ENCODE measurements at places on chromosomes 16 and 17. TPM values are rescaled to one million over a fixed set of nuclear protein-coding genes. Genes with fewer than 3 reads are reported as not detected.

- no peak for DNase-seq
- H3K4me1 ChIP-seq = peaks cover 89% of the 10 kb centered on the region
- peaks cover 63% of the 10 kb centered on the region for H3K36me3 ChIP-seq
- H3K4me3 ChIP-seq = no peak overlapping the region
Measured at GRCh38 chr17:63402431-63403212, 43.5 kb downstream of the CYB561 start.

DNA sequence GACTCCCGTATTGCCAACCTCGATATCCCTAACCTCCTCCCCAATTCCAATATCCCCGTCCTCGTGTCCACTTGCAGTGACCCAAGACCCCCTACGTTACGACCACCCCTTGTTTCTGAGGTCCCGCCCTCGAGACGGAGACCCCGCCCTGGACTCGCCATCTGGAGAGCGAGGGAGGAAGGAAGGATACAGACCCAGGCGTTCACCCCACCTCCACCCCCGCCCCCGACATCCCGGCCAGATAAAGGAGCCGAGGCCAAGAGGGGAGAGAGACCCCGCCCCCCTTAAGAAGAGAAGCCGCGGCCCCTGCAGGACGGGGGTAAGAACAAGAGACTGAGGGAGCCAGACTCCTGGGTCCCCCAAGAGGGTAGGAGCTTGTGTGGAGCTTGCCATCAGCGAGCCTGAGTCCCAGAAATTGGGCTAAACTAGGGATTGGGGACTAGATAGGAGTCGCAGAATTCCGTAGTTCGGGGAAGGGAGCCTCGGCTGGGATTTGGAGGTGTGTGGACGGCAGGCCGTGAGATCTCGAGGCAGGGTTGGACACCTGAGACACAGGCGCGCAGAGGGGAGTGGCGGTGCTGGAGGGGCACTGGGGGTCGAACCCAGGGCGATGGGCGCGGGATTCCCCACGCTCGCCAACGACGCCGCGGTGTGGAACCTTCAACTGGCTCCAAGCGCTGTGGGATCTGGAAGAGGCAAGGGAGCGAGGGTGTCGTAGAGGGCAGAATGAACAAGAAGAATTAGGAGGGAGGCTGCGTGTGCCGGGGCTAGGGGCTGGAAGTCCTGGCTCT lies at the start of gene BCL6B:
Gene BCL6B, plus strand, starts transcription at position 270 of the 791 bp plus-strand sequence. CDS start 622 bp downstream, outside the sequence.
- peak within 1 kb of the TSS; percentile 53 for H3K4me3 ChIP-seq
- H3K27me3 ChIP-seq = peaks cover 7% of the 10 kb centered on the region
- H3K4me1 ChIP-seq = peaks cover 12% of the 10 kb centered on the region
- H3K36me3 ChIP-seq = no peaks in the 10 kb centered on the region
- no peak for DNase-seq

- no peak overlapping the region for H3K27ac ChIP-seq
- no peak overlapping the region for H3K4me3 ChIP-seq
- H3K4me1 ChIP-seq = peaks cover 11% of the 10 kb centered on the region
- no peak for DNase-seq
- peaks cover 50% of the 10 kb centered on the region for H3K27me3 ChIP-seq
Measured at GRCh38 chr16:86121374-86122010, 222.5 kb downstream of the IRF8 start.

DNA sequence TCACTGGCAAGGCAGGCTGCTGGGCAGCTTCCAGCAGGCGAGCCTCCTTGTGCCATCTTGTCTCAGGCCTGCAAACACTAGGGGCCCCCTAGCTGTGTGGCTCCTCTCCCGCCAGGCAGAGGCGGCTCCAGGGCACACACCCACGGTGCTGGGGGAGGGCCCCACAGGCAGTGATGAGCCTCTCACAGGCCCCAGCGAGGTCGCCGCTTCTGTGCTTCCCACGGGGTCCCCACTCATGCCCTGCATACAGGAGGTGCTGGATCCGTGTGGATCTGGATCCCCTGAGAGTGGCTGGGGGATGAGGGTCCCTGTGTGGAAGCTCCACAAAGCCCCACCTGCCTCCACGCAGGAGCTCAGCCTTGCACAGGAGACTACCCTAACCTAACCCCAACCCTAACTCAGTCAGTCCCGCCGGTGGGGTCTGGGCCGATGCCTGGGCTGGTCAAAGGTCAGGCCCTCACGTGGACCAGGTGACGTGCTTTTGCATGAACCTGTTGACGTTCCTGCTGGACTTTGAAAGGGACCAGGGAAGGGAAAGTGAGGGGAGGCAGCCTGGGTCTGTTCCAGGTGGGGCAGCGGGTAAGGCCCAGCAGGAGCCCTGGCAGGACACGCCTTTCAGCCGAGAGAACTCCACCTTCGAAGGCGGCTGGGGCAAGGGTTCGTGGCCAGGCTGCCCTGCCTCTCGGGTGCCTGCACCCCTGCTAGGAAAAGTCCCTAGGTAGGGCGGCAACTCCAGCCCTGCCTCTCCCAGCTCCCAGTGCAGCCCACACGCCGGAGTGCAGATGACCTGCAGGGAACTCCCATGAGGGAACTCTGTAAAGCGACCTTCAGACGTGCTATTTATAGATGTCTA lies 5.2 kb downstream of the SECTM1 start:
- H3K4me3 ChIP-seq = no peak overlapping the region
- peaks cover 8% of the 10 kb centered on the region for H3K27me3 ChIP-seq

- no peak for DNase-seq
- H3K4me1 ChIP-seq = peaks cover 10% of the 10 kb centered on the region
- no peak within 1 kb of the TSS for H3K4me3 ChIP-seq
- H3K36me3 ChIP-seq = no peaks in the 10 kb centered on the region
- peaks cover 25% of the 10 kb centered on the region for H3K27me3 ChIP-seq
Measured at GRCh38 chr17:68600931-68601564, at the start of gene FAM20A. TSS of gene FAM20A (minus strand) at chr17:68601367. CDS start at chr17:68600666, 701 bp downstream.

DNA sequence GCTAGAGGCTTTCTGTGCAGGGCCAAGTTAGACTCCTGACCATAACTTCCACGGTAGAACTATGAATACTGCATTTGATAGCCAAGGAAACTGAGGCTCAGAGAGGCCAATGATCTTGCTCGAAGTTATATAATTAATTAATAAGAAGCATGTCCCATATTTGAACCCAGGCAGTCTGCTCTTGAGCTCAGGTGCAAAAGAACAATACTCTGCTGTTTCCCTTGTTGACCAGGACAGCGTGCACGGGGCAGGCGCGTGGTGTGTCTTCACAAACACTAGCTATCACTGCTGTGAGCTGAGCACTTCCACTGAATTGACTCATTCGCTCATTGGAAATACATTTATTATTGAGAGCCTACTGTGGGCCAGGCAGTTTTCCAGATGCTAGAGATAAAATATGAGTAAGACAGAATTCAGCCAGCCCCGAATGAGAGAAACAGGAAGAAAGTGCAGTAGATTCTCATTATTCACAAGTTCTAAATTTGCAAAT lies 1.6 kb downstream of the CHD9 start:
- DNase-seq = peak; percentile 59
- H3K4me3 ChIP-seq = peak overlapping the region; percentile 92
- peak overlapping the region; percentile 93 for H3K27ac ChIP-seq
- peaks cover 6% of the 10 kb centered on the region for H3K36me3 ChIP-seq
- no peaks in the 10 kb centered on the region for H3K27me3 ChIP-seq

SLC38A8 gene
- total RNA-seq = not detected

SLFN12L gene
- 0.34 TPM for total RNA-seq

HOXB2 gene
- not detected for total RNA-seq

ASIC2 gene
- not detected for total RNA-seq

TP53TG3 gene
- total RNA-seq = not detected

Data from HFFc6 (cell line).